ENCODE measurements at places on chromosomes 2 and 18. TPM values are rescaled to one million over a fixed set of nuclear protein-coding genes. Genes with fewer than 3 reads are reported as not detected.

- no peak for DNase-seq
Observed at GRCh38 chr18:46053368-46054095, 18.5 kb downstream of the PSTPIP2 start.

GRCh38 chr2:210287301-210287700 lies 27.7 kb downstream of the MYL1 start:
- DNase-seq, result peak; percentile 43

MOGAT1 gene
- not detected for total RNA-seq

SPATA3 gene
- not detected for total RNA-seq

Measured in LHCN-M2 (cell line).